ENCODE measurements at places on chromosomes 11 and 22. TPM values are rescaled to one million over a fixed set of nuclear protein-coding genes. Genes with fewer than 3 reads are reported as not detected.

DNA sequence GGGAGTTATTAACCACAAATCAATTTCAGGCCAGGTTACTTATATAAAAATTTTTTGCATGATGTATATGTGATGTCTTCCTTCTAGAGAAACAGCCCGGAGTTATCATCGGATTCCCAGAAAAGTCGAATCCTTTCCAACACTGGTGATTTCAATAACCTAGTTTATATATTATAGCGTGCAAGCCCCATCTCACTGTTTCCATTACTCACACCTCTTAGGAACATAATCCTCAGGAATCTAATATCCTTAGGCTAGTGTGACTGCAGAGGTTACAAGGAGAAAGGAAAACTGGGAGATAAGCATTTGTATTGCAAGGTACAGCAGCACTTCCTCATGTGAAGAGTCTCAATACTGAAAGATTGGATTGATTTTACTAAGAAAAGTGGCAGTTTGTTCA, 20.3 kb downstream of the ARHGAP20 start:
- no peak for DNase-seq
- no peaks in the 10 kb centered on the region for H3K27me3 ChIP-seq
- H3K36me3 ChIP-seq: no peaks in the 10 kb centered on the region
- H3K4me3 ChIP-seq: no peak overlapping the region

DNA sequence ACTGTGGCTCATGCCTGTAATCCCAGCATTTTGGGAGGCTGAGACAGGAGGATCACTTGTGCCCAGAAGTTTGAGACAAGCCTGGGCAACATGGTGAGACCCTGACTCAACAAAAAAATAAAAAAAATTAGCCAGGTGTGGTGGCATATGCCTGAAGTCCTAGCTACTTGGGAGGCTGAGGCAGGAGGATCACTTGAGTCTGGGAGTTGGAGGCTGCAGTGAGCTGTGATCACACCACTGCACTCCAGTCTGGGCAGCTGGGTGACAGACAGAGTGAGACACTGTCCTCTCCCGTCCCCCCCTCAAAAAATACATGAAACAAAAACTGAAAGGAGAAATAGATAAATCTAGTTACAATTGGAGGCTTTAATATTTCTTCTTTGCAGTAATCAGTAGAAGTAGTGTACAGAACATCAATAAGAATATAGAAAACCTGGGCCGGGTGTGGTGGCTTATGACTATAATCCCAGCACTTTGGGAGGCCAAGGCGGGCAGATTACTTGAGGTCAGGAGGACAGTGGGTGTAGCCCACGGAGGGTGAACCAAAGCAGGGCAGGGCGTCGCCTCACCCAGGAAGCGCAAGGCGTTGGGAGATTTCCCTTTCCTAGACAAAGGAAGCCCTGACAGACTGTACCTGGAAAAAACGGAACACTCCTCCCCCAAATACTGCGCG, 19.6 kb upstream of the DLAT start:
- H3K4me1 ChIP-seq: no peaks in the 10 kb centered on the region
- no peaks in the 10 kb centered on the region for H3K27me3 ChIP-seq
- no peak overlapping the region for H3K27ac ChIP-seq

GRCh38 chr11:2770096-2770751, 70.4 kb upstream of the KCNQ1OT1 start:
- H3K4me1 ChIP-seq: no peaks in the 10 kb centered on the region
- H3K27ac ChIP-seq: no peak overlapping the region
- no peaks in the 10 kb centered on the region for H3K36me3 ChIP-seq

DNA sequence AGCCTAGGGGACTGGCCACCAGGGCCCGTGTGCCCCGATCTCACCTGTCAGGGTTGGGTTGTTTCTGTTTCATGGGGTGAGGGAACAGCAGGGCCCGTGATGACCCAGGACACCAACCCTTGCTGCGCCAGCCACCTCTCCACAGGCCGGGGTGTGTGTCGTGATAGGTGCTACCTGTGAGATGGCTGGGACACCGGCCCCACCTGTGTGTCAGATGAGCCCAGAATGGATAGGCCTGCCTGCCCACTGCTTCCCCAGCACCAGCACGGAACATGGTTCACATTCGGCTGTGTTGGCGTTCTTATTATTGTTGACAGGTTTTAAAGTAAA, 7.1 kb downstream of the CLDN5 start:
- H3K4me3 ChIP-seq: no peak overlapping the region
- no peak overlapping the region for H3K27ac ChIP-seq
- DNase-seq: no peak
- H3K36me3 ChIP-seq: peaks cover 30% of the 10 kb centered on the region
- no peaks in the 10 kb centered on the region for H3K27me3 ChIP-seq
- H3K4me1 ChIP-seq: no peaks in the 10 kb centered on the region

DNA sequence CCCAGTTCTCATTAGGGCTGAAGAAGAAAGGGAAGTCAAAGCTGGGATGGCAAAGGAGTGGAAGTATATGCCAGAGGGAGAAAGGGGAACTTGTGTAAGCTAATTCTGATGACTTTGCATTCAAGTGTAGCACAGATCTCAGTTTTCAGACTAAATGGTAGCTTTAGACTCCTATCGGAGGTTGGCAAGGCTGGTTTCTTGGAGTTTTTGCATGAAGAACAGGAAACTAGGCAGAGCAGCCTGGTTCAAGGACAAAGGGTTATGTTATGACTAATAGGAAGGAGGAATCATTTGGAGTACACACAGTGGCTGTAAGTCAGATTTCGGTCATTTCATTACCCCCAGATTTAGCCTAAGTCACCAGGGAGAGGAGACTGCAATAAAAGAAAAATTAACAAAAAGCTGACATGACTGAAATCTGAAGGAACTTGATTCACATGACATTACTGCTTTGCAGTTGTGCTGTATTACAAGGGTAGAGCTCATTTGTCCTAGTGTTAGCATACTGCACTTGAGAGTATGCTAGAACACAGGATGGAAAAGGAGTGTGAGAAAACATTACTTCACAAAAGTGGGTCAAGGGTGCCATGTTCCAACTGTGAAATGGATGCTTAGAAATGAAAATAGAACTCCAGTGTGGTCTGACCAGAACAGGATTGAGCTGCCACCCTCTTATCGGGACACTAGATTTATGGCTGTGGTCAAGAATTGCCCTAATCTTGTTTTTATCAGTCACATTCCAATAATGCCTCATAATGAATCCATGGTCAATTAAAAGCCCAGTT, 23.6 kb downstream of the ADM start:
- H3K27ac ChIP-seq: no peak overlapping the region
- no peak overlapping the region for H3K4me3 ChIP-seq
- peaks cover 3% of the 10 kb centered on the region for H3K4me1 ChIP-seq
- DNase-seq: no peak

- H3K4me3 ChIP-seq: no peak overlapping the region
- H3K27me3 ChIP-seq: no peaks in the 10 kb centered on the region
- no peak overlapping the region for H3K27ac ChIP-seq
- no peaks in the 10 kb centered on the region for H3K36me3 ChIP-seq
These were observed 140.3 kb upstream of the MTNR1B start for GRCh38 chr11:92829121-92829520.

GRCh38 chr11:111302298-111302697, 4.0 kb downstream of the POU2AF3 start:
- no peak overlapping the region for H3K4me3 ChIP-seq
- DNase-seq: no peak
- H3K27me3 ChIP-seq: no peaks in the 10 kb centered on the region
- H3K27ac ChIP-seq: no peak overlapping the region

GRCh38 chr22:17672417-17672991, 33.9 kb downstream of the BCL2L13 start:
- no peaks in the 10 kb centered on the region for H3K4me1 ChIP-seq
- H3K27me3 ChIP-seq: no peaks in the 10 kb centered on the region
- no peak overlapping the region for H3K27ac ChIP-seq
- H3K4me3 ChIP-seq: no peak overlapping the region
- DNase-seq: no peak

GRCh38 chr11:73393479-73394415, 17.5 kb downstream of the RELT start:
- H3K27me3 ChIP-seq: no peaks in the 10 kb centered on the region
- peak; percentile 61 for DNase-seq
- no peaks in the 10 kb centered on the region for H3K36me3 ChIP-seq
- H3K4me3 ChIP-seq: no peak overlapping the region
- no peak overlapping the region for H3K27ac ChIP-seq

GRCh38 chr22:35206889-35207288, 50.4 kb upstream of the HMGXB4 start:
- DNase-seq: no peak
- H3K4me1 ChIP-seq: no peaks in the 10 kb centered on the region
- no peaks in the 10 kb centered on the region for H3K36me3 ChIP-seq
- H3K4me3 ChIP-seq: no peak overlapping the region
- no peak overlapping the region for H3K27ac ChIP-seq
- H3K27me3 ChIP-seq: no peaks in the 10 kb centered on the region

GRCh38 chr11:61123775-61124571, 21.7 kb downstream of the CD5 start:
- H3K4me1 ChIP-seq: no peaks in the 10 kb centered on the region
- H3K27me3 ChIP-seq: no peaks in the 10 kb centered on the region
- H3K4me3 ChIP-seq: no peak overlapping the region
- H3K36me3 ChIP-seq: no peaks in the 10 kb centered on the region

GRCh38 chr11:14396273-14396672, 37.3 kb upstream of the RRAS2 start:
- H3K4me3 ChIP-seq: no peak overlapping the region
- H3K36me3 ChIP-seq: no peaks in the 10 kb centered on the region
- no peaks in the 10 kb centered on the region for H3K4me1 ChIP-seq

The ARHGEF17 gene
- total RNA-seq: 12.9 TPM

The CARD18 gene
- total RNA-seq: not detected

The KCNQ1OT1 gene
- total RNA-seq: 1.2 TPM

The CD3E gene
- not detected for total RNA-seq

The ANGPTL5 gene
- total RNA-seq: not detected
